ENCODE measurements at places on chromosomes 5 and 9. TPM values are rescaled to one million over a fixed set of nuclear protein-coding genes. Genes with fewer than 3 reads are reported as not detected.

Gene TLR4
- total RNA-seq, result 0.07 TPM

Gene LRRC26
- 0.59 TPM for total RNA-seq

Gene PKD2L2
- total RNA-seq, result 0.07 TPM

Gene LRRTM2
- not detected for total RNA-seq

Gene CARD19
- 69.6 TPM for total RNA-seq

Gene HTR4
- not detected for total RNA-seq

Gene SV2C
- not detected for total RNA-seq

Gene ADGRD2
- not detected for total RNA-seq
